ENCODE measurements at places on chromosomes 5 and 9.

- H3K4me1 ChIP-seq: no peaks in the 10 kb centered on the region
- H3K27ac ChIP-seq: no peak overlapping the region
- H3K4me3 ChIP-seq: no peak overlapping the region
- DNase-seq: no peak
Observed at GRCh38 chr5:23007236-23007635, 154.1 kb upstream of the CDH12 start.

- no peaks in the 10 kb centered on the region for H3K36me3 ChIP-seq
- H3K27me3 ChIP-seq: peaks cover 12% of the 10 kb centered on the region
- H3K4me1 ChIP-seq: no peaks in the 10 kb centered on the region
Observed at GRCh38 chr9:76987594-76988200, 31.8 kb upstream of the FOXB2 start.

GRCh38 chr5:146039420-146039819 is 66.0 kb downstream of the PLAC8L1 start:
- peaks cover 7% of the 10 kb centered on the region for H3K27me3 ChIP-seq
- H3K4me3 ChIP-seq: no peak overlapping the region
- no peak overlapping the region for H3K27ac ChIP-seq

GRCh38 chr9:129235931-129236331 is 57.9 kb upstream of the IER5L start:
- no peaks in the 10 kb centered on the region for H3K27me3 ChIP-seq
- peaks cover 10% of the 10 kb centered on the region for H3K4me1 ChIP-seq
- no peak for DNase-seq
- no peak overlapping the region for H3K4me3 ChIP-seq
- H3K36me3 ChIP-seq: no peaks in the 10 kb centered on the region

DNA sequence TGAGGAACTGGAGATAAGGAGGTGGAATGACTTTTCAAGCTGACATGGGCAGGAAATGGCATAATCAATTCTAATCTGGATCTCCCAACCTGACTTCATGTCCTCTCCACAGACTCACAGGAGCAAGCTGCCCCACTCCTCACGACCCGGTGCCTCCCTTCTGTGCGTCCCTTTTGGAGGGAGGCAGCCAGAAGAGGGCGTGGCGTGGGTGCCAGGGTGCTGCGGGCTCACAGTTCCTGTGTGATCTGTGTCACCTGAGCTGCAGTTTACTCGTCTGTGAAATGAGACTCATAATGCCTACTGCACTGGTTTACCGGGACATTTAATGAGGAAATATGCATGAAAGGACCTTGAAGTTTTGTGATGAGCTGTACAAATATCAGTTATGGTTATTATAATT is 207.4 kb downstream of the DAB2IP start:
- no peak overlapping the region for H3K4me3 ChIP-seq
- no peak for DNase-seq
- H3K27ac ChIP-seq: no peak overlapping the region
- no peaks in the 10 kb centered on the region for H3K36me3 ChIP-seq

DNA sequence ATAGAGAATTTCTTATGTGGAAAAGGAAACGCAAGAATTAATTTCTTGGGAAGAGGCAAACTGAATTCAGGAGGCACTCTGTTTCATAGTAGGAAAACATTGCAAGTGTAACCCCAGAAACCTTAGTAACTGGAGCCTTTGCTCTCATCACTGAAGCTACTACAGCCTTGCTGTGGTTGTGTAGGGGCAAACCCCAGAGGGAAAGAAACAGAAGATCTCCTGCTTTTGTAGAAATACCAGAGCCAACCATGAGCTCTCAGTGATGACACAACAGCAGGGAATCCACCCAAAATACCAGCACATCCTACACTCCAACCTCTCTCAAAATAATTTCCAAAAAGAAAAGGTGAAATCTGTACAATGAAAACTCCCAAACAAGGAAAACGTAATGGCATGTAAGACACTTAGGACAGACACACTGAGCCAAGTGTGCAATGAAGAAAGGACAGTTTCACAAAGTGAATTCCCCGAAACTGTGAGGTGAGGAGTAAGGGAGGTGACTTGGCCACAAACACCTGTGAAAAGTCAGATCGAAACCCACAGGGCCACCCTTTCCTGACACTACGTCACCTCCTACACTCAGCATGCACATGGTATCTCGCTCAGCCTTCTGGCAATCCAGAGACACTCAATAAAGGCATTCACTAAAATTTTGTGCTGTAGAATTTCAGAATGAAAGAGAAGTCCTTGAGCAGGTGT is 8.5 kb upstream of the ACSL6 start:
- DNase-seq: no peak
- no peak overlapping the region for H3K4me3 ChIP-seq
- no peaks in the 10 kb centered on the region for H3K36me3 ChIP-seq
- no peak overlapping the region for H3K27ac ChIP-seq

DNA sequence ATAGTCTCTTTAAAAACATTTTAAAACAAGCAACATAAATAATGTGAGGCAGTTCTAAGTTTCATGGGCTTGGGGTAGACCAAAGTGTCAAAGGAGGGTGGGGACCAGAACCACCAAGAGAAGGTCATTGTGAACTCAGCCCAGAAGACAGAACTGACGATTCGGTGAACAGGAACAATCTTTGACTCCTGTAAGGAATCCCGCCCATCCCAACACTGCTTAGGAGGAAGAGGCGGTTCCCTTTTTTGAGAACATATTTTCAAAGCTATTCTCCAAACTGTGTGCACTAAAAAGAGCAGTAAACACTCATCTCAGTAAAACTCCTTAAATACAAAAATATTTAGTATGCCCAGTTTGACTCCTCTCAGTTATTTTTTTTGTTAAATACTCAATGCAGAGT is 176.5 kb upstream of the TLE4 start:
- no peaks in the 10 kb centered on the region for H3K36me3 ChIP-seq
- H3K27me3 ChIP-seq: peaks cover 10% of the 10 kb centered on the region
- H3K4me1 ChIP-seq: no peaks in the 10 kb centered on the region

- H3K4me3 ChIP-seq: no peak overlapping the region
- H3K27me3 ChIP-seq: no peaks in the 10 kb centered on the region
- no peak for DNase-seq
- H3K27ac ChIP-seq: no peak overlapping the region
- H3K36me3 ChIP-seq: peaks cover 14% of the 10 kb centered on the region
- H3K4me1 ChIP-seq: peaks cover 8% of the 10 kb centered on the region
Observed at GRCh38 chr5:65699338-65699737, 22.6 kb downstream of the SGTB start.

- no peak for DNase-seq
- H3K36me3 ChIP-seq: no peaks in the 10 kb centered on the region
- H3K4me1 ChIP-seq: no peaks in the 10 kb centered on the region
- no peak overlapping the region for H3K4me3 ChIP-seq
- H3K27me3 ChIP-seq: peaks cover 3% of the 10 kb centered on the region
Observed at GRCh38 chr9:133715866-133716563, 22.1 kb downstream of the SARDH start.

DNA sequence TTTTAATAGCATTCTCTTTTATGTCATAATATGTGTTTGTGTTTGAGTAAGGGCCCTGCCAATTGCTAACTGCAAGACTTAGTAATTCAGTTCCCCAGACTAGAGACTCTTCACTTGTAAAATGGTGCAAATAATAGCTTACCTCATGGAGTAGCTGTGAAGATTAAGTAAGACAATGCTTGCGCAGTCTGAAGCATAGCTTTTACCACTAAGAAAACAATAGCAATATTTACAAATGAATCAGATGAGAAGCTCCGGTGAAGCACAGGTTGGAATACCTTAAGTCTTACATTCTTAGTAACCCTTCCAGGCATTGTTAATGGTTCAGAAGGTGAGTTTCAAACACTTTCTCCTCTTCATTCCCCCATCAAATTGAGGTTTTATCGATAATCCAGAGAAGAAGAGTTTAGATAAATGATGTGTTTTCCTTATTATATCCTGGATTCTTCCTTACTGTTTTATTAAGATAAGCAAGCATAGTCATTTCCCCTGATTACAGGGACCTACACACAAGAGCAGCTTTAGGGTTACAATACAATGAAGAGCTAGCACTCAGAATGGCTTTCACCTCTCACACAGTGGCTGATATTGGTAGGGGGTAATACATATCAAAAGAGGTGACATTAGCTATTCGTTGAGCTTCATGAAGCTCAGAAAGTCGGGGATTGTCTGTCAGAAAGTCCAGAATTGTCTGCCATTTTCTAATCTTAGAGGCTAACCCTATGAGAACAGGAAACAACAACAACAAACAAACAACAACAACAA is 96.4 kb upstream of the EDIL3 start:
- no peak overlapping the region for H3K4me3 ChIP-seq
- H3K27ac ChIP-seq: no peak overlapping the region
- H3K27me3 ChIP-seq: no peaks in the 10 kb centered on the region
- no peak for DNase-seq
- H3K36me3 ChIP-seq: no peaks in the 10 kb centered on the region
- H3K4me1 ChIP-seq: no peaks in the 10 kb centered on the region

GRCh38 chr9:94005272-94005901 is 50.2 kb upstream of the BARX1 start:
- H3K27me3 ChIP-seq: 0 out of 2 replicates have a peak, but pooled peaks cover 2% of the 10 kb centered on the region
- no peaks in the 10 kb centered on the region for H3K36me3 ChIP-seq
- DNase-seq: peak; percentile 32
- H3K4me1 ChIP-seq: no peaks in the 10 kb centered on the region
- no peak overlapping the region for H3K4me3 ChIP-seq
- no peak overlapping the region for H3K27ac ChIP-seq

- no peak overlapping the region for H3K27ac ChIP-seq
- no peak overlapping the region for H3K4me3 ChIP-seq
- no peaks in the 10 kb centered on the region for H3K4me1 ChIP-seq
- no peaks in the 10 kb centered on the region for H3K36me3 ChIP-seq
Observed at GRCh38 chr9:1053986-1054425, 3.8 kb downstream of the DMRT2 start.

- H3K4me1 ChIP-seq: peaks cover 7% of the 10 kb centered on the region
- H3K27ac ChIP-seq: no peak overlapping the region
- H3K36me3 ChIP-seq: no peaks in the 10 kb centered on the region
- DNase-seq: peak; percentile 56
Observed at GRCh38 chr5:150672237-150672883, 11.3 kb downstream of the MYOZ3 start.

DNA sequence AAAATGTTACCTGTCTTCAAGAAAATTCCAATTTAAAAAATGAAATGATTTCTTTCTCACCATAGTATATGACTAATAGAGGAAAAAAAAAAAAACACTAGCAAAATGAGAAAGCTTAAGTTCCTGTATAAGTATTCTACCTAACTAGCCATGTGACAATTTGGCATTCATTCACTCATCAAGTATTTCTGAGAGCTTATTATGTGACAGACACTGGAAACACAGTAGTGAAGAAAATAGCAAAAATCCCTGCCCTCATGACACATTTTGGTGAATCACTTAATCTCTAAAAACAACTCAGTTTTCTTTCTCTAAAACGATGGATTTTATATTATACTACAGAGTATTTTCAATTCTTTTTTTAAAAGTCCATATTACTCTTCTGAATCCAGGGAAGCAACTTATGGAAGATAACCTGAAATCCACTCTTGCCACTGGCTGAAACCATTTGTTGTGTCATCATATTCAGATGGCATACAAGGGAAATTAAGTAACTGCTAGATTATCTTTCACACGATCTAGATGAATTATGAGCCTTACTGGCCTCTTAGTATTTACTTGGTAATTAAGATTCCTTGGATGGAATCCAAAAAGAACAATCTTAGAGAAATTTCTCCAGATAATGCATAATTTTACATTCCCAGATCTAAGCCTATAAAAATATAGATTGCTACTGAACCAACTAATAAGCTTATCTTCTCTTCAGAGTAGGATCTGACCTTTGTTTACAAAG is 5.5 kb downstream of the PTBP3 start:
- peak; percentile 50 for DNase-seq
- H3K36me3 ChIP-seq: no peaks in the 10 kb centered on the region
- H3K4me3 ChIP-seq: no peak overlapping the region
- H3K27ac ChIP-seq: no peak overlapping the region

GRCh38 chr9:38129366-38129765 is 60.3 kb upstream of the SHB start:
- no peak overlapping the region for H3K27ac ChIP-seq
- H3K4me1 ChIP-seq: no peaks in the 10 kb centered on the region
- H3K27me3 ChIP-seq: peaks cover 28% of the 10 kb centered on the region

Data from GM23248 (cell line).